ENCODE measurements at places on chromosomes 6 and 20. TPM values are rescaled to one million over a fixed set of nuclear protein-coding genes. Genes with fewer than 3 reads are reported as not detected.

GRCh38 chr6:154638369-154638768 is 94.8 kb upstream of the SCAF8 start:
- no peaks in the 10 kb centered on the region for H3K4me1 ChIP-seq
- no peak overlapping the region for H3K27ac ChIP-seq
- H3K27me3 ChIP-seq = peaks cover 9% of the 10 kb centered on the region
- H3K36me3 ChIP-seq = no peaks in the 10 kb centered on the region
- no peak for DNase-seq

GRCh38 chr6:1346101-1346500 is 34.2 kb downstream of the FOXQ1 start:
- peak; percentile 43 for DNase-seq
- no peaks in the 10 kb centered on the region for H3K27me3 ChIP-seq
- peaks cover 13% of the 10 kb centered on the region for H3K4me1 ChIP-seq
- H3K27ac ChIP-seq = no peak overlapping the region
- H3K36me3 ChIP-seq = no peaks in the 10 kb centered on the region

DNA sequence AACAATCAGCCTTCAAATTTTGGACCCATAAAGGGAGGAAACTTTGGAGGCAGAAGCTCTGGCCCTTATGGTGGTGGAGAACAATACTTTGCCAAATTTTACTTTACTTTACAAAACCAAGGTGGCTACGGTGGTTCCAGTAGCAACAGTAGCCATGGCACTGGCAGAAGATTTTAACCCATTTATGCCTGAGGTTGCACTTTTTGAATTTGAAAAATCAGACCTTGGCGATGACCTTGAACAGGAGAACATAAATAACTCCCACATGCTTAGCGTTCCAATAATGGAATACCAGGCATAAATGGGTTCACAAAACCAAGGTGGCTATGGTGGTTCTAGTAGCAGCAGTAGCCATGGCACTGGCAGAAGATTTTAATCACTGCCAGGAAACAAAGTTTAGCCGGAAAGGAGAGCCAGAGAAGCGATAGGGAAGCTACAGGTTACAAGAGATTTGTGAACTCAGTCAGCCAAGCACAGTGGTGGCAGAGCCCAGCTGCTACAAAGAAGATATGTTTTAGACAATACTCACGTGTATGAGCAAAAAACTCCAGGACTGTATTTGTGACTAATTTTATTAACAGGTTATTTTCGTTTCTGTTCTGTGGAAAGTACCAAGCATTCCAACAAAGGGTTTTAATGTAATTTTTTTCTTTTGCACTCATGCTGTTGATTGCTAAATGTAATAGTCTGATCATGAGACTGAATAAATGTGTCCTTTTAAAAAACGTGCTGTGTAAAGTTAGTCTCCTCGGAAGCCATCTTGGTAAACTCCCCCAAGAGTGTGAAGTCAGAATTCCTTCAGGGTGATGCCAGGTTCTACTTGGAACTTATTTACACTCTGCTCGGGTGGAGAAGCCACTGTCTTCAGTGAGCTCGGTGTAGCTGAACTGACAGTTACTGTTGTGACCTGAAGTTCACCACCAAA is 6.7 kb downstream of the SFT2D1 start:
- no peak overlapping the region for H3K4me3 ChIP-seq
- DNase-seq = no peak
- H3K4me1 ChIP-seq = peaks cover 20% of the 10 kb centered on the region
- no peak overlapping the region for H3K27ac ChIP-seq
- H3K36me3 ChIP-seq = peaks cover 12% of the 10 kb centered on the region

- no peaks in the 10 kb centered on the region for H3K27me3 ChIP-seq
- no peak overlapping the region for H3K4me3 ChIP-seq
Measured at GRCh38 chr20:43752561-43753301, 25.9 kb upstream of the GTSF1L start.

DNA sequence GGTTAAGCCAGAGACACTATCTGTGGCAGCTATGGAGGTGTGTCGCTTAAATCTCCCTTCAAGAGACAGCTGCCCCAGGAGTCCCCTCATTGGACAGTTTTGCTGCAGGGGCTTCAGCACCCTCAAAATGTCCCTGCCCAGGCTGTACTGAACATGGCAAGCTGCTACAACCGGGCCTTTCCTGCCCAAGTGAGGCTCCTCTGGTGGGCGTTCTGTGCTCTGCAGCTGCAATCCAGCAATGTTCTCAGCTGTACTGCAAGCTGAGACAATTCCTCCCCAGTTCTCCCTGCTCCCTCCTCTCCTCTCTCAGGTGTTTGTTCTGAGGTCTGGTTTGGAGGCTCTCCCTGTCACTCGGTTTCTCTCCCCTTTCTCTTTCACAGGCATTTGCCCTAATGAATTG is 190.8 kb upstream of the LAMP5 start:
- H3K36me3 ChIP-seq = no peaks in the 10 kb centered on the region
- peaks cover 7% of the 10 kb centered on the region for H3K4me1 ChIP-seq
- H3K4me3 ChIP-seq = no peak overlapping the region
- H3K27ac ChIP-seq = no peak overlapping the region

The TTLL9 gene
- not detected for total RNA-seq

The LY6G5C gene
- total RNA-seq = 0.64 TPM

The PAK5 gene
- not detected for total RNA-seq

- no peaks in the 10 kb centered on the region for H3K27me3 ChIP-seq
- peaks cover 3% of the 10 kb centered on the region for H3K4me1 ChIP-seq
- peaks cover 61% of the 10 kb centered on the region for H3K36me3 ChIP-seq
- no peak for DNase-seq
- H3K4me3 ChIP-seq = no peak overlapping the region
Measured at GRCh38 chr6:30547454-30547853, 8.8 kb downstream of the GNL1 start.

GRCh38 chr6:17212546-17213371 is 68.4 kb upstream of the RBM24 start:
- H3K4me3 ChIP-seq = no peak overlapping the region
- no peaks in the 10 kb centered on the region for H3K36me3 ChIP-seq
- no peak overlapping the region for H3K27ac ChIP-seq
- H3K4me1 ChIP-seq = no peaks in the 10 kb centered on the region
- DNase-seq = no peak

DNA sequence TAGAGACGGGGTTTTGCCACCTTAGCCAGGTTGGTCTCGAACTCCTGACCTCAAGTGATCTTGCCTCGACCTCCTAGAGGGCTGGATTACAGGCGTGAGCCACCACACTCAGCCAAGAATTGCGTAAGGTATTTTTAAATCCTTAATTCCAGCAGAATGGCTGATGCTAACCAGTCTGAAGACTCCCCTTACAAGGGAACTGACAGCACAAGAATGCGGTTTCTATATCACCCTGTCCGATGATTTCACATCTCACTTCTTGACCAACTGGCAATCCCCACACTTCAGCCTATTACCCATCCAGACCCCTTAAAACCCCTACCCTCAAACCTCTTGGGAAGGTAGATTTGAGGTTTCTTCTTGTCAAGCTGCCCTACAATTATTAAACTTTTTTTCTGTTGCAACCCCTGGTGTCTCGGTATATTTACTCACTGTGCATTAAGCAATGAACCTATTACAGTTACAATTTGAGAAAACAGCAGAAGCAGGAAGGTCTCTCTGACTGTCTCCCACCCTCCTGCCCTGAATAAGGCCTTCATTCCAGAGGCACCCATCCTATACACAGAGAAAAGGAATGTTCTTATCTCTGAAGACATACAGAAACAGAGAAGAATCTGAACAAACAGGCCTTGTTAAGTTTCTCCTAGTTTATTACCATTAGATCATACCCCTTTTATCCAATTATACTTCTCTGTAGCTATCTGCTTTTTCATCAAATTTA is 164.9 kb downstream of the ARHGAP18 start:
- H3K36me3 ChIP-seq = no peaks in the 10 kb centered on the region
- DNase-seq = no peak
- no peak overlapping the region for H3K27ac ChIP-seq
- H3K4me3 ChIP-seq = no peak overlapping the region

The BMP5 gene
- total RNA-seq = not detected

GRCh38 chr6:148244217-148244935 is 98.3 kb upstream of the SASH1 start:
- H3K27me3 ChIP-seq = no peaks in the 10 kb centered on the region
- DNase-seq = no peak
- H3K27ac ChIP-seq = no peak overlapping the region
- H3K4me1 ChIP-seq = peaks cover 22% of the 10 kb centered on the region

GRCh38 chr20:25227317-25227831 is 20.5 kb upstream of the PYGB start:
- no peak overlapping the region for H3K4me3 ChIP-seq
- DNase-seq = peak; percentile 82
- H3K4me1 ChIP-seq = peaks cover 18% of the 10 kb centered on the region
- H3K27ac ChIP-seq = peak overlapping the region; percentile 61
- peaks cover 20% of the 10 kb centered on the region for H3K36me3 ChIP-seq
- no peaks in the 10 kb centered on the region for H3K27me3 ChIP-seq

- H3K27ac ChIP-seq = no peak overlapping the region
- no peak for DNase-seq
- H3K4me1 ChIP-seq = no peaks in the 10 kb centered on the region
- H3K36me3 ChIP-seq = no peaks in the 10 kb centered on the region
Measured at GRCh38 chr6:124356811-124357210, 553.1 kb downstream of the NKAIN2 start.

The RWDD2A gene
- total RNA-seq = 7.5 TPM

- H3K36me3 ChIP-seq = no peaks in the 10 kb centered on the region
- peaks cover 4% of the 10 kb centered on the region for H3K4me1 ChIP-seq
- DNase-seq = peak; percentile 51
- no peaks in the 10 kb centered on the region for H3K27me3 ChIP-seq
- no peak overlapping the region for H3K4me3 ChIP-seq
Measured at GRCh38 chr20:53126185-53126584, 154.0 kb downstream of the TSHZ2 start.

DNA sequence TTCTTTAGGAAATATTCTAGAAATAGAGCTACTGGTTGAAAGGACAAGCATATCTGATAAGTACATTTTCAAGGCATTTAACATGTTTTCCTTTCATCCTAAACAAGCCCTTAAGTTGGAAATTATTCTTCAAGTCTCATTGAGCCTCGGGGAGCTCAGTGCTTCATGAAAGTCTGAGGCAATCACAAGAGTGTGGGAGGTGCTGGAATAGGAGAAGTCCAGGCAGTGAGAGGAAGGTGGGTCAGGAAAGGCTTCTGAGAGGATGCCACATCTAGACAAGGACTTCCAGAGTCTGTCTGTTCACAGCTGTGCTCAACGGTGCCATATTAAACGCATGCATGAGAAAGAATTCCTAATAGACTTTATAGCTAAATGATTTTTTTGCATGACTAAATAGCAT is 69.8 kb downstream of the CD83 start:
- H3K36me3 ChIP-seq = no peaks in the 10 kb centered on the region
- DNase-seq = no peak
- H3K27ac ChIP-seq = no peak overlapping the region
- no peak overlapping the region for H3K4me3 ChIP-seq

- no peak for DNase-seq
- no peaks in the 10 kb centered on the region for H3K4me1 ChIP-seq
- no peaks in the 10 kb centered on the region for H3K36me3 ChIP-seq
- no peak overlapping the region for H3K27ac ChIP-seq
- H3K27me3 ChIP-seq = peaks cover 79% of the 10 kb centered on the region
Measured at GRCh38 chr6:28523241-28523622, 2.4 kb upstream of the GPX5 start.

GRCh38 chr6:73182021-73182607 is 43.2 kb downstream of the KHDC1L start:
- H3K4me1 ChIP-seq = no peaks in the 10 kb centered on the region
- H3K27me3 ChIP-seq = no peaks in the 10 kb centered on the region
- H3K36me3 ChIP-seq = no peaks in the 10 kb centered on the region
- H3K27ac ChIP-seq = no peak overlapping the region

The DDAH2 gene
- total RNA-seq = 13.5 TPM

The NFKBIL1 gene
- 30.3 TPM for total RNA-seq

DNA sequence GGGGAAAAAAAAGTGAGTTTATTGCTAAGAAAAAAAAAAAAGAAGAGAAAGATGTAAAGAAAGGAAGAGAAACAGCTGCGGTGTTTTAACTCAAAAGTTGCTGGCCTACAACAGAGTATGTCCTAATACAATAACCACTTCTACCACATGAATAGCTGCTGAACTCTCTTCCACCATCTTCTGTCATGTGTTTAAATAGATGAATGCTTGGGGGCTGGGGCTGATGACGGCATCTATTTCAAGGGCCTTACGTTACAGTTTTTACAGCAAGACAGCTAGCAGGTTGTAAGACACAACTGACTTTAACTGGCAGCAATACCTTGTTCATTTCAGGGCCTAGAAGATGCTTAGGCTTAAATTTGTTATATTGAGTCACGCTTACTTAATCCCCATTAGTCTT is 50.4 kb downstream of the MAP3K7 start:
- H3K27me3 ChIP-seq = no peaks in the 10 kb centered on the region
- no peaks in the 10 kb centered on the region for H3K4me1 ChIP-seq
- peaks cover 31% of the 10 kb centered on the region for H3K36me3 ChIP-seq
- no peak for DNase-seq

The PTGIS gene
- total RNA-seq = not detected

The MUC21 gene
- total RNA-seq = not detected

DNA sequence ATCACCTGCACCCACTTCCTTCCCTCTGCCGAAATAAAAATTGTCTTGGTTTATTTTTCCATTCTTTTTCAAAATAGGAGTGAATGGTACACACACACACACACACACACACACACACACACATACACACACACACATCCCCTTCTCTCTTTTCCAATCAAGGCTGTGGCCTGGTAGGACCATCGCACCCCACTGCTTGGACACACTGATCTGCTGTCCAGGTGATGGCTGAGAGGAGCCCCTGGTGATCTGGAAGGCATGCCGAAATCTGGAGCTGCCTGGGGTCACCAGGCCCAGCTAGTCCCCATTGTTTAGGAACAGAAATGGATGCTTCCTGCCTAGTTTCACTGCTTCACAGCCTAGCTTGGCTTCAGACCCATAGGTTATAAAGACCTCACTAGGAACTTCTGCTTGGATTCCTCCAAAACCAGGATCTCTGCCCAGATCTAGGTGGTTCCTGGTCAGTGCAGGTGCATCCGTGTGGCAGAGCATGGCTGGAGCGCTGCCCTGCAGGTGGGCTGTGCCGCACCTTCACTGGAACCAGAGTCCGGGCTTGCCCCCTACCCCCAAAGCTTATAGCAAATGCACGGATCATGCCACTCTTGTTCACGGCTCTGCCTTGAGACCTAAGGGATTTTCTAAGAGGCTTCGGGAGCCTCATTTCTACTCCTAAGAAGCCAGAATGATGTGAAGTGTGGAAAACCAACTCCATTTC is 42.9 kb upstream of the DACT2 start:
- H3K27me3 ChIP-seq = peaks cover 43% of the 10 kb centered on the region
- peaks cover 8% of the 10 kb centered on the region for H3K36me3 ChIP-seq
- no peak overlapping the region for H3K4me3 ChIP-seq
- peaks cover 2% of the 10 kb centered on the region for H3K4me1 ChIP-seq
- no peak overlapping the region for H3K27ac ChIP-seq

The PSMB9 gene
- total RNA-seq = 3.5 TPM

- H3K4me1 ChIP-seq = peaks cover 12% of the 10 kb centered on the region
- H3K4me3 ChIP-seq = no peak overlapping the region
- no peaks in the 10 kb centered on the region for H3K36me3 ChIP-seq
- H3K27me3 ChIP-seq = no peaks in the 10 kb centered on the region
- no peak overlapping the region for H3K27ac ChIP-seq
Measured at GRCh38 chr6:30787954-30788353, 43.6 kb upstream of the IER3 start.

Data from MCF 10A (cell line).